Left renal pelvis (tissue), 4 donors: ENCODE measurements at places on chromosomes 7 and 10. TPM values are rescaled to one million over a fixed set of nuclear protein-coding genes. Genes with fewer than 3 reads are reported as not detected.

DNA sequence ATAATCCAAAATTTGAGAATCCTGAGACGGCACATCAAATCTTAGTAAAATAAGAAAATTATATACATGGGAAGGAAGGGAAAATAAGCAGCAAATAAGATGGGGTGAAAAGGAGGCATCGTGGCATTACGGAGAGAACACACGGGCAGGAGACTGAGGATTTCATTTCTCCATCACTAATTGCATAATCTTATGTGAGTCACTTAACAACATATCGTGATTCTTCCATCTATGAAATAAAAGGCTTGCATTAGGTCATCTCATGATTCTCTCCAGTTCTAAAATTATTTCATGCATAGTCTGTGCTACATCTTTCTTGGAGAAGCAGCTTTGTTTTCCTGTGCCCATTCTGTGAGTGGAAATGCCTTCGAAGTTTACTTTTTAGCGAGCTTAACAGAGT lies 288.7 kb downstream of the LRMDA start:
- DNase-seq, result no peak

DNA sequence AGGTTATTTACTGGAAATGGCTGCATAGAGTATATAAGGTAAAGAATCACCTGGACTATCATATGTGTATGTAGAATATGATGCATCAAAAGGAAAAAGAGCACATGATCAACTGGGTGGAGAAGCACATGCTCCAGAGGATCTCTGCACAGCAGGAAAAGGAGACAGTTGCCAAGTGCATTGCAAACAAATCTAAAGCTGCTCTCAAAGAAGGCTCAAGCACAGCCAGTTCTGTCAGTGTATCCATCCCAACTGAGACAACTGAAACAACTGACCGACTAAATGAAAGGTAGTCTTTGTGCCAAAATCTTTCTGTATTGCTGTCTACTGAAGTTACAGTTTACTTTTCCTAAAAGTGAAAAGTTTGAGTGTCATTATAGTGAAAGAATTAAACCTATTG lies 83.2 kb upstream of the SGCE start:
- DNase-seq, result no peak

Gene NUTM2E
- polyA plus RNA-seq, result not detected

GRCh38 chr10:5631936-5632335 lies 34.5 kb downstream of the ASB13 start:
- no peak for DNase-seq

GRCh38 chr10:71277914-71278665 lies 41.0 kb upstream of the SLC29A3 start:
- no peak for DNase-seq

Gene TFR2
- polyA plus RNA-seq, result 1.1 TPM

GRCh38 chr7:73625276-73625675 lies 954 bp upstream of the MLXIPL start:
- no peak for DNase-seq

GRCh38 chr7:99740573-99741440 lies 5.8 kb upstream of the CYP3A7 start:
- DNase-seq, result no peak

- DNase-seq, result no peak
Measured at GRCh38 chr10:69994262-69994661, 58.4 kb upstream of the MACROH2A2 start.

DNA sequence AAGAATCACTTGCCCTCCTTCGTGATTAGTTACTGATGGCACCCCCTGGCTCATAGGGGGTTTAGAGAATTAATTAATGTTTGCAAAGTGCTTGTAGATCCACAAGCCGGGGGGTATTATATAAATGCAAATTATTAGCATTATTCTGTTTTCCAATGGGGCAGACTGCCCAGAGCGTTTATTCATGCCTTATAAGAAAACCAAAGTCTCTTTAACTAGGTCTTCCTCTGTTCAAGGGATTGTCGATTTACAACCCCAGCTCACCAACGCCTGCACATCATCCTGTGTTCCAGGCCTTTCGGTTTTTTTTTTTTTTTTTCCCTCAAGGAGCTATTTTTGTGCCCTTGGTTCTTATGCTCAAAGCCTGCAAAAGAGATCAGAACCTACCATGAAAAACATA lies 630.7 kb downstream of the PARD3 start:
- no peak for DNase-seq

Gene ADAM8
- 2.0 TPM for polyA plus RNA-seq

Gene INHBA
- 9.1 TPM for polyA plus RNA-seq

- DNase-seq, result no peak
Measured at GRCh38 chr7:11327633-11328032, 354.0 kb downstream of the PHF14 start.

- DNase-seq, result no peak
Measured at GRCh38 chr10:125171402-125172306, 11.3 kb upstream of the CTBP2 start.

DNA sequence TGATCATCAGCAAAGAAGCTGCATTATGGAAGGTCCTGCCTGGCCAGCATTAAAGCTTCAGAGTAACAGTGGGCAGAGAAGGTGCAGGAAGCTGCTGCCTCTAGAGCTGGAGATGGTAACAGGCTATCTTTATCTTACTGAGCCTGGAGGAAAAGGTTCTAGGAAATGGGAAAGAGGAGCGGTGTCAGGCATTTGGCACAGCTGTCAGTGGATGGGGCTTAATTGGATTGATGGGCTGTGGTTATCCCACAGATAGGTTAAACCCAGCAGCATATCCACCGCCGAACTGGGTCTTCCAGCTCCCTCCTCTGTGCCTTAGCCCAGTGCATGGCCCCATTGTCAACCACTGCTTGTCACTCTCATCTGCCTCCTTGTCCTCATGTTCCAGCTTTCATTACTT lies 127.6 kb downstream of the CCNY start:
- DNase-seq, result no peak

DNA sequence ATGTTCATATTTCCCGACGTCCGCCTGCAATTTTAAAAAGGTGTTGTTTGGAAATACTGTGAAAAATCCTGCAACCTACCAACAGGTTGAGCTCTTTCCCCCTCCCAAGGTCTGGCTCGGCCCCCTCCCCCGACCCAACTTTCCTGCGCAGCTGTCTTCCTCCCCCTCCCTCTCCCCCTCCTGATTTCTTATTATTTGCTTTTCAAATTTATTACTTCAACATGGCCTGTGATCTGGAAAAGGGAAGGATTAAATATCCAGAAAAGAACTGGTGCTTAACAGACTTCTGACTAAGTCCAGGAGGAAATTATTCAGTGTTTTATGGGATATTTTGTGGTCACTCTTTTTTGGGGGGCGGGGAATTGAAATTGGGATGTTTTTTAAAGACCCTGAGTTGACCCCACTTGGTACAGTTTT lies 2.4 kb downstream of the ARID5B start:
- no peak for DNase-seq

DNA sequence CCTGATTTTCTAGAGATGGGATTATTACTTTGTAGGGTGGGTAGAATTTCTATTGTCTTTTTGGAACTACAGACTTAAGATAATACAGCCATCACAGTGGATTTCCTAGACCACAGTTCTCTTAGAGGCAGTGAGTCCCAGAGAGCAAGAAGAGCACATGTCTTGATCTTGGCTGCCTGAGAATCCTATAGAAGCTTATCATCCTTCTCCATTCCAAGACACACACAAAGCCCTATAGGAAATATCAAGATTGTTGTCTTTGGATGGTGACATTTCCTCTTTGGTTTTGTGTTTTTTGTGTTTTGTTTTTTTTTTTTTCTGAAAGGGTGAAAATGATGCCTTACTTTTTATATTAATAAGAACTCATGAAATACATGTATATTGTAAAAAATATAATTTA lies 143.1 kb downstream of the AHR start:
- no peak for DNase-seq

Gene HOXA6
- polyA plus RNA-seq, result 48.3 TPM

DNA sequence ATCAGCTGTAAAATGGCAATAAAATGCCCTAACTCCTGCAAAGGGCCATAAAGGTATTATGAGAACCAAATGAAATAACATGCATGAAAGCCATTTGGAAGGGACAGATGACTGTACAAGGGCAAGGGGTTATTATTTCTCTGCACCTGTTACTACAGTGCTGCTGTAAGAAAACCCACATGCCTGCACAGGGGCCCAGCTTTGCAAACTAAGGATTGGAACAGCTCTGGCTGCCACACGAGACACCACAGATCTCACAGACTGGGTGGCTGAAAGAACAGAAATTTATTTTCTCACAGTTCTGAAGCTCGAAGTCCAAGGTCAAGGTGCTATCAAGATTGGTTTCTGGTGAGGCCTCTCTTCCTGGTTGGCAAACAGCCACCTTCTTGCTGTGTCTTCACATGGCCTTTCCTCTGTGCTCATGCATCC lies 409.0 kb upstream of the NRP1 start:
- DNase-seq, result no peak

Gene TSPAN15
- polyA plus RNA-seq, result 9.8 TPM

Gene PDE1C
- 3.4 TPM for polyA plus RNA-seq

DNA sequence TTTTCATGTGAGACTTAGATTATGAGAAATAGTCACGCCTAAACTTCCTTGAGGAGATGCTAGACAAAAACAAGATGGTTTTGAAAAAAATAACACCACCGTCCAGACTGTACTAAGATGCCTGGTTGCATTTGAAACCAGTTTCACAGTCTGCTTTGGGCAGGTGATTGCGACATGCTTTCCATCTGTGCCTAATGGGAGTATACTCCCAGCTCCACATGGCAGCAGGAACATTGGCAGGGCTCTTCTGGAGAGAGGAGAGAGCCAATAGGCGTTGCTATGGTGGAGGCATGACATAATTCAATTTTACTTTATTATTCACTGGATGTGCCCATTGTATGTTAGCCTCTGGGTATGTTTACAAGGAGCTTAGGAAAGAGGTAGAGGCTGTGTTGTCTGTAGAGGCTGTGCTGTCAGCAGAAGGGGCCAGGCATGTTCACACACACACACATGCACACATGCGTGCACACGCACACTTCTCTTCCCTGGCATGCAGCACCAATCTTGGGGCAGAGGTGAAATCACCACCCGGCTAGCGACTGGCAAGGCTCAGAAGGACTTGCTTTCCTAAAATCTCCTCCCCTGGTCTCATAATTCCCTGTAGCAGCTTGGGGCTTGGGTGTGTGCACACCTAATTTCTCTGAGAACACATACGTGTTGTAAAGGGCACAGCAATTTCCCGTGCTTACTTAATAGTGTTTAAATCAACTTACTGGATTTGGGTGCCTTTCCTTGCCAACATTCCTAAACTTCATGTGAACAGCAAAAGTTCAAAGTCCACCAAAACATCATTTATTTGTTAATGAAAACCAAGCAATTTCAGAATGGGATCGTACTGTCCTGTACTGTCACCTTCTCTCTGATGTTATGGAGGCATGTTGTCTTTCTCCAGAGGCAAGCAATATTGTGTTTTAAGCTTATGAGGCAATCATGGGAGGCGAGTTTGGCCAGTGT lies 162.1 kb downstream of the TCF7L2 start:
- no peak for DNase-seq

Gene NEUROD6
- not detected for polyA plus RNA-seq

Gene TMEM213
- polyA plus RNA-seq, result 43.3 TPM

Gene MYH16
- 0.03 TPM for polyA plus RNA-seq

Gene ELOVL3
- polyA plus RNA-seq, result 2.3 TPM

- DNase-seq, result no peak
Measured at GRCh38 chr7:137878333-137878961, 31.7 kb upstream of the DGKI start.

- DNase-seq, result no peak
Measured at GRCh38 chr7:2105917-2106316, 126.8 kb downstream of the MAD1L1 start.

GRCh38 chr10:23376229-23376655 lies 31.6 kb upstream of the C10orf67 start:
- DNase-seq, result no peak

Gene TSPAN12
- 183 TPM for polyA plus RNA-seq

Gene MRLN
- polyA plus RNA-seq, result 0.26 TPM

DNA sequence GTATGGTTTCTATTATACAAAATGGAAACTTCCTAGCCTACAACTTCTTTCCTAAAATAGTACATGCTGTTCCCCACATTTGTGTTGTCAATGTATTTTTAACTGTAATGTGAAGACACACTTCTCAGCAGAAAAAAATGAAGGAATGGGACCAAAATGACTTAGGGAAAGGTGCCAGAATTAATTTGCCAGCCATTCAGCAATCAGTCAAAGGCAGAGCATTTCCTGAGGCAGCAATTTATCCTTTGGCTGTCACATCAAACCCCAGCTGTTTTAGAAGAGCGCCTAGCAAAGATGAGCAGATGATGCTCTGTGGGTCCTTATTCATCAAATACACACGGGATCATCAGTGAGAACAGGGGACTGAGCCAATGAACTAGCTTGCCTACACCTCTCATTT lies 592.5 kb downstream of the KCNMA1 start:
- DNase-seq, result no peak

- DNase-seq, result no peak
Measured at GRCh38 chr10:4034907-4035598, 250.0 kb upstream of the KLF6 start.

Gene ZNF488
- 5.5 TPM for polyA plus RNA-seq

GRCh38 chr7:46954181-46954580 lies 627.7 kb downstream of the TNS3 start:
- no peak for DNase-seq

- no peak for DNase-seq
Measured at GRCh38 chr10:45440511-45441062, 66.6 kb downstream of the ALOX5 start.

DNA sequence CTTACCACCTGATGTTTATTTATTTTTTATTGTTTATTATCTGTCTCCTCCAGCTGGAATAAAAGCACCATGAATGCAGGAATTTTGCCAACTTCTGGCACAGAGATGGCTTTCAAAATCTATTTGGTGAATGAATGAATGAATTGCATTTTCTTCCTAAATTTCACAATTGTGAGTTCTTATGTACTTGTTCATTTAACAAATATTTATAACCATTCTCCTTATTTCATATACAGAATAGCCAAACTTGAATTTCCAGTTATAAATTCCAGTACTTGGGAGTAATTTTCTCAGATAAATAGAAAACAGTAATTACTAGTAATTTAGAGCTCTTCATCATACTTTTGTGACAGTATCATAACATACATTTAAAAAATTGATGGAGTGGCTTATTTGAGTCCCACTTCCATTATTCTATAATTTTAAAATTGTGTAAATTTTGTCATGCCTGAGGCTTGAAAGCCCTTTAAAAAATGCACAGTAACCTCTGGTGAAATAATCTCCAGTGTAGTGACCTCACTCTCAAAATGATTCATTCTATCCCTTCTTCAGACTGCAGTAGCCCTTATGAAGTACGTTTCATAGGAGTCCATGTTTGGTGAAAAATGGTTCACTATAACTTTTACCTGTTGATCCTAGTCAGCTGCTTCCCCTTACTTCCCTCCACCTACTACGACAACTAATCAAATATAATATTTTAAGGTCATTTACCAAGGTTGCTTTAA lies 40.0 kb upstream of the SRI start:
- DNase-seq, result no peak

- DNase-seq, result no peak
Measured at GRCh38 chr7:1470901-1471300, 11.6 kb upstream of the MICALL2 start.

- no peak for DNase-seq
Measured at GRCh38 chr10:50529660-50530059, 94.1 kb downstream of the SGMS1 start.
